ENCODE measurements at places on chromosomes 3 and 15.

- DNase-seq = no peak
Observed at GRCh38 chr15:60020736-60021135, 16.6 kb downstream of the FOXB1 start.

DNA sequence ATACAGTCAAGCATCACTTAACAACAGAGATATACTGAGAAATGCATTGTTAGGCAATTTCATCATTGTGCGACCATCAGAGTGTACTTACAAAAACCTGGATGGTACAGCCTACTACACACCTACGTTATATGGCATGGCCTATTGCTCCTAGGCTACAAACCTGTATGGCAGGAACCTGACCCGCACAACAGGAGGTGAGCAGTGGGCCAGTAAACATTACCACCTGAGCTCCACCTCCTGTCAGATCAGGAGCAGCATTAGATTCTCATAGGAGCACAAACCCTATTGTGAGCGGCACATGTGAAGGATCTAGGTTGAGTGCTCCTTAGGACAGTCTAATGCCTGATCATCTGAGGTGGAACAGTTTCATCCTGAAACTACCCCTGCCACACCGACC, 89.7 kb downstream of the SCAPER start:
- DNase-seq = no peak

DNA sequence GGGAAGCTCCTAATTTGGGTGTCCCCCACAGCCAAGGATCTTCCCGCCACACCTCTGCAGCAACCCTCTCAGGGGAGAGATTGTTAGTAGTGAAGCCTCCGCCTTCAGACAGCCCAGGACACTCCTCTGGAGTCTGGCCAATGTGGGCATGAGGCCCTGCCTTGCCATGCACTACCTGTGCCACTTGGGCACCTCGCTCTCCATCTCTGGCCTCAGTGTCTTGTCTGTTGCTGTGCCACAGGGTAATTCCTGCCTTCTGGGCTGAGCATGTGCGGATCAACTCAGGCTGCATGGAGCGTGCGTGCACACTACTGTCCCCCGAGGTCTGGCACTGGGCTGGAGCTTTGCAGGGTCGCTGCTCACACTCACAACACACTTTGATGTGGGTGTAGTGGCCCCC, 7.9 kb upstream of the MESP1 start:
- DNase-seq = no peak

- no peak for DNase-seq
Observed at GRCh38 chr3:142363936-142364467, 83.8 kb downstream of the XRN1 start.

GRCh38 chr3:141644931-141645330, 93.2 kb upstream of the RNF7 start:
- peak; percentile 69 for DNase-seq

GRCh38 chr3:62823461-62824050, 51.7 kb downstream of the CADPS start:
- DNase-seq = no peak

DNA sequence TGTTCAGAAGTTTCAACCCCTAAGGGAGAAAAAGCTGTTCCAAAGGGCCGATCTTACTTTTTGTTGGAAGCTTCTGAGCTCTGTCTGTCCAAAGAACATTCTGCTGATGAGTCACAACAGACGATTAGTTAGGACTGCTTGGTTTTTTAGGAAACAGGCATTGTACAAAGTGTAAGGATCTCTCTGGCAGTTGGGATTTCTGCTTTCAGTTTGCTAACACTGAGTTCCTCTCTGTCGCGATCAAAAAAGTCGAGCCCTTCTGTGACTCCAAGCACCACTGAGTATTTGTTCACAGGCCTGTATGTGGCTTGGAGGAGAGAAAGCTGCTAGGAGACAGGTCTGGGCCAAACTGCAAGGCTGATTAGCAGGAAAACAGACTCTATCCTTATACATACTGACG, 91.8 kb upstream of the PFN2 start:
- no peak for DNase-seq

- DNase-seq = no peak
Observed at GRCh38 chr3:76565496-76566210, 474.2 kb upstream of the ROBO2 start.

DNA sequence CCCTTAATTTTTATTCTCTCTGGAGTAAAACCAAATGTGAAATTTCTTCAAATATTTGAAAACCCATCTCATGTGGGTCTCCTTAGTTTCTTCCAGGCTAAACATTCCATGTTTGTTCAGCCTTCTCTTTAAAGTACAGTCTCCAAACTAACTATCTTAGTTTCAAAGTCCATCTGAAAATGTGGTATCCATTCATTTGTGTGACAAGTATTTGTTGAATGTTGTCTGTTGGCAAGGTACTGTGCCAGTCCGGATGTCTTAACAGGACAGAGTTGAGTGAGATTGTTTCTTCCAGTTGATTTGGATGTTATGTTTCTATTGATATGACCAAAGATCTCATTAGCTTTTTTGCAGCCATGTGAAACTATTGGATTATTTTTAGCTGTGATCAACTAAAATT, 347.4 kb downstream of the THSD4 start:
- DNase-seq = no peak

DNA sequence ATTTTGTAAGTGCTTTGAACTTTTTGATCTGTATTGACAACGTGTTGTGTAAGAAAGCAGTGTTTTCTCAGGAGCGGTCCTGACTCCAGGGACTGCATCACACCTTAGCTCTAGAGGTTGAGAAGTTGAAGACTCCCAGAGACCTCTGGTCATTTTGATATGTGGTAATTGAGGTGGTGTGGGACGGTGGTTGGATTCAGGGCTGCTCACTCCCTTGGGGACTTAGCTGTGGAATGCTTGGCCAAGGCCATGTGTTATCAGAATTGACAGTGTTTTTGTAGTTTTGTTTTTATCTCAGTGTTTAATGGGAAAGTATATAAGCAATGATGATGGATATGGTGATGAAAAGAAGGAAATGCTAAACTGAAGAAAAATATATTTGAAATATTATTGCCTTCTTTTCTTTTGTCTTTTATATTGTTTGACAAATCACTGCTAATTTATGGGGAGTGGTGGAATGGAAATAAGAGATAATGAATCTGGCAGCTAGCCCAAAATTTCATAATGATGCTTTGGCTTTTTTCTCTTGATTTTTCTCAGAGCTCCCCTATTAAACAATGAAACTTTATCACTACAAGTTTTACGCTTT, 16.0 kb downstream of the CMSS1 start:
- no peak for DNase-seq

- no peak for DNase-seq
Observed at GRCh38 chr3:90025019-90025418, 917.6 kb downstream of the EPHA3 start.

DNA sequence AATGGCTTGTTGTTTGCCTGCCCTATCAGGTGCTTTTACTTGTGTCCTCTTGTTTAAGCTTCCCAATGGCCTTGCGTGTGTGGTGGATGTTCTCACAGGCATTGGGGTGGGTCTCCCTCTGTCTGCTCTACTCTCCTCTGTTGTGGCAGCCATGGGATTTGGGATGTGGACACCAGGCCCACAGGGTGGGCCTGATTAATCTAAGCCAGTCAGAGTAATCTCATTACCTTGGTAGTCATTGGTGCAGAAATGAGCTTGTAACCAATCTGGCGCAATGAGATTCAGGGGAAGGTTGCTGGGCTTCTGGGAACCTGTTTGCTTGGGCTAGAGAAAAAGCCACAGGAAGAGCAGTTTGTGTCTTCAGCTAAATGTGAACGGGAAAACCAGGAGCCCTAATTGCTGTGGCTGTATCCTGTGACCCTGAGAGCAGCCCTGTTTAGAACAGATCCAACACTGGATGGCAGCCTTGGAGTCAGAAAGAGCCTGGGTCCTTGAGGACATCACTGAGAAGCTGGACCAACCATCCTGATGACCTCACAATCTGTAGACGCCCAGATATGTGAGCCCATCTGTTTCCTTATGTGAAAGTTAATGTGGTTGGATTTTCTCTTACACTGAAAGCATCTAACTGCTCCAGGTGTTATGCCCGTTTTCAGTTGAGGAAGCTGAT, 157.3 kb upstream of the UBE2E1 start:
- no peak for DNase-seq

Measured in activated CD4-positive, alpha-beta T cell treated with anti-CD3 and anti-CD28 coated beads, Interleukin-2, amount 10 ng/mL, durations not matched to agents 7 days and 5 days (primary cell).